ENCODE measurements at places on chromosomes 5 and 9.
A peak's percentile ranks its signal among the peaks of the same experiment; 100 is the strongest.

GRCh38 chr9:131657940-131658339, 81.9 kb downstream of the RAPGEF1 start:
- DNase-seq: no peak

DNA sequence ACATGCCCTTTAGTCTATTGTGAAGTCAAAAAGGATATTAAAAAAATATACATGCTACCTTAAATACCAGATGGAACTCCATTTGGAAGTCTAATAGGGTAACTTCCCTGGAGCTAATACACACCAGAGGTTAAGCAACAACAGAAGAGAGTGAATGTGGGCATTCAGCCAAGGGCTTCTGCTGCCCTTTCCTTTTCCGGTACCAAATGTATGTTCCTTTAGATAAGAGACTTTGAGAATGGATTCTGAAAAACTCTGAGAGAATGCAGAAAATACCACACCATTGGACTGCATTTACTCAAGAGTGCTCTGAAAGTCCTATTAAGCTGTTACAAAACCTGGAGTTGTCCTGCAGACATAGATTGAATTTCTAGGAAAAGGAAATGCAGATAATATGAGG, 23.8 kb upstream of the TRPM3 start:
- no peak for DNase-seq

DNA sequence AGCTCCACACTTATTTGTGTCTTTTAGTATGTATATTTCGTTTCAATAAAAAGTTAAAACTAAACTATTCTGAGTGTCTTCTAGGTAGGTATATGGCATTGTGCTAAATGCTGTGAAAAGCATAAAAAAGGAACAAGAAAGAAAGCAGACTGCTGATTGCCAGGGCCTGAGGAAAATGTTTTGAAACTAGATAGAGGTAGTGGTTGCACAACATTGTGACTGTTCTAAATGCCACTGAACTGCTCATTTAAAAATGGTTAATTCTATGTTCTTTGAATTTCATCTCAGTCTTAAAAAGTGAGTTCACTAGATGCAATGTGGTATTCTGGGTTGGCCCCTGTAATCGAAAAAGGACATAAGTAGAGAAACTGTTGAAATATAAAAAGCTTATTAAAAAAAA, 2.6 kb upstream of the ALAD start:
- no peak for DNase-seq

DNA sequence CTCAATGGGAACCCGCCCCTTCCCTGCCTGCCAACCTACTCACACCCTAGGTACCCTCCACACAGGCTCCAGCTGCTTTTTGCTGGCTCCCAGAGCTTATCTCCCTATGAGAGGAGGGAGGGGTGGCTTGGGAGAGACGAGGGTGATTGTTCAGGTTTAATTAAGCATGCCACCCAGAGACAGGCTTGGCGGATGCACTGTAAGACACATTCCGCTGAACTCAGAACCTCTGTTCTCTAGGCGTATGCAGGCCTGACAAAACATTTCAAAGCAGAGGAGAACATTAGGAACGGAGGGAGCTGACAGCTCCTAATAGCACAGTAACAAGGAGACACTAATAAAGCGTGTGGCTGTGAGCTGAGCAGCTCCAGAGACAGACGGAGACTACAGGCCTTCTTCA, 80.1 kb downstream of the TRIM32 start:
- peak; percentile 61 for DNase-seq

DNA sequence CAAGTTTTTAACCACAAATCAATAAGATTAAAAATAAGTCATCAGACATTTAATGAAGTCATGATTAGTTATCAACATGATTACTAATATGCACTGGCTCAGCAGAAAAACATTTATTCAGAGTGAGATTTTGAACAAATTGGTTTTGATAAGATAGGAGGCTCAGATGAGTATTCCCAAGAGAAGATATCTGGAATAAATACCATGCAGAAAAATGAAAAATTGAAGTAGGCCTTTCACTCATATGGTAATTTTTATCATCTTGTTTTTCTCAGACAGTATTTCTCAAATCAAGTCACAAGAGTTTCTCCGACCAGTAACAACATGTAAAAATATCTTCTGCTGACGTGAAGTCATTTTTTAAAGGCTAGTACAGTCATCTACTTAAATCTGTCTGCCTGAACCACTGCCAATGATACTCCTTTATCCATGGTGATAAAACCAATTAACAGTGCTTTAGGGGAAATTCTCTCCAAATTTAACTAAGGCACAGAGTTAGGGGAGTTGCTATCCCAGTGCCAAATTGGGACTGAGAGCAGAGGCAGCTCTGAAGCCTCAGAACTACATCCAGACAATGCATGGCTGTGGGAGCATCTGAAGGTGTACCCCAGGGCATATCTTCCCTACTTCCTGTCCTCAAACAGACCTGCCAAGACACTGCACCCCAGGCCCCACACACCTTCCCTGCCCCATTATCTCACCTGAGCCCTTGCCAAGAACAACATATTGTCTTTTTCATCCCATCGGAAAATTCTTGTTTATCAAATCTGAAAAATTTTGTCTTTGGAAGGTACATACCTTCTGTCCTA, 105.5 kb upstream of the TSLP start:
- no peak for DNase-seq

DNA sequence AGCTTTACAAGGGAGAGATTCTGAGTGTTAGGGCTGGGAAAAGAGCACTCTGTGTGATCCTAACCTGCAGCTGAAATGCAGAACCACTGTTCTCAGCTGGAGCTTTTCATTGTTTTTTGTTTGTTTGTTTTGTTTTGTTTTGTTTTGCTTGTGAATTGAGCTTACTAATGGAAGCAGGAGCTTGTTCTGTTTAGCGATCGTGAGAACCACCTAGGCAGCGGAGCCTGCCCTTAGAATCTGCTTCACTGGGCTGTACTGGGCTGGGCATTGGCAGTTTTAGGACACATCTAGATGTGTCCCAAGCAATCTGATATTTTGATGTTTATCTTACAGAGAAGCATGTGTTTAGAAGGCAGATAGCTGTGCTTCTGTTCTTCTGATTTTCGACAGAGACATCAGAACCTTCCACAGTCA, 14.3 kb downstream of the SYK start:
- DNase-seq: no peak

GRCh38 chr5:60945813-60946187, 795 bp downstream of the NDUFAF2 start:
- DNase-seq: no peak

DNA sequence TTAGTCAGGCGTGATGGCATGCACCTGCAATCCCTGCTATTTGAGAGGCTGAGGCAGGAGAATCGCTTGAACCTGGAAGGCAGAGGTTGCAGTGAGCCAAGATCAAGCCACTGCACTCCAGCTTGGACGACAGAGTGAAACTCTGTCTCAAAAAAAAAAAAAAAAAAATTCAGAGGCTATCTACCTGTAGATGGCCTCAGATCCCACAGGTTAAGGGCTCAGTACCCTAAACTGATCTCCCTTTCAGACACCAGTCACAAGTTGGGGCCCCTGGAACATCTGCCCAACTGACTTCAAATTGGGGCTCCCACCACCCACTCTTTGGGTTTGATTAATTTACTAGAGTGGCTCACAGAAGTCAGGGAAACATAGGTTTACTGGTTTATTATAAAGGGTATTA, 65.4 kb upstream of the ERCC6L2 start:
- no peak for DNase-seq

- peak; percentile 48 for DNase-seq
Observed at GRCh38 chr5:73274881-73275663, 102.1 kb downstream of the TMEM174 start.

- DNase-seq: no peak
Observed at GRCh38 chr9:82242285-82242963, 253.9 kb downstream of the SPATA31D1 start.

- DNase-seq: no peak
Observed at GRCh38 chr9:136853596-136854112, 1.5 kb downstream of the MAMDC4 start.

DNA sequence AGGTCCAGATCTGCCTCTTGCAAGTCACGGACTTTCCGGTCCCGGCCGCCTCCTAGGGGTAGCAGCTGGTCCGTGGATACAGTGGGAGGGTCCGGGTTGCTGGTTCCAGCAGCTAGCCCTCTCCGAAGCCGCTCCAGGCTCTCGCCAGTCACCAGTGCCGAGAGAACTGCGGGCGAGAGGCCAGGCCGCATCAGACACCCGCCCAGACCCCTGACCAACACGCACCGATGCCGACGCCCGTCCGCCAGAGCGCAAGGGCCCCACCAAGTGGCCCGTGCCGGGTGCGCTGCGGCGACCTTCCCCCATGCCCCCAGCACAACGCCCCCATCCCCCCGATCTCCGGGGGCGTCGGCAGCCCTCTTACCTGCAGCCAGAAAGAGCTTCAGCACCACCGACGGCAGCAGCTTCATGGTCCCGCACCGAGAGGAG, 470 bp downstream of the HBEGF start:
- peak; percentile 31 for DNase-seq

GRCh38 chr9:37239224-37239859, 119.0 kb downstream of the ZCCHC7 start:
- no peak for DNase-seq

DNA sequence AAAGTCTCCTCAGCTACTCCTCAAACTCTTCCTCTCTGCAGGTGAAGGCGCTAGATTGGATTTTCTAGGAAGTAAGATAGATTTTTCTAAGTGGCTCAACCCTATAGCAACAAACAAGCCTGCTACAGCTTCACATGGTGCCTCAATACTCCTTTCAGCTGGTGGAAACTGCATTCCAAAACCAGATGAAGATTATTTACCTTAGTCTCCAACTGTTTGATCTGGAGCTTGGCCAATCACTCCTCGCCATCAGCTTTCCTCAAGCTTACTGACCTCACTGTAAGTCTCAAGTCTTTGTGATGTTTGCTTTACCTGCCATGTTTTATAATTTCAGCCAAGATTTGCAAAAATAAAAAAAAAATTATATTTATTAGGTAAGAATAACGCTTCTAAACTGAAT, 622.4 kb downstream of the CHSY3 start:
- peak; percentile 28 for DNase-seq

DNA sequence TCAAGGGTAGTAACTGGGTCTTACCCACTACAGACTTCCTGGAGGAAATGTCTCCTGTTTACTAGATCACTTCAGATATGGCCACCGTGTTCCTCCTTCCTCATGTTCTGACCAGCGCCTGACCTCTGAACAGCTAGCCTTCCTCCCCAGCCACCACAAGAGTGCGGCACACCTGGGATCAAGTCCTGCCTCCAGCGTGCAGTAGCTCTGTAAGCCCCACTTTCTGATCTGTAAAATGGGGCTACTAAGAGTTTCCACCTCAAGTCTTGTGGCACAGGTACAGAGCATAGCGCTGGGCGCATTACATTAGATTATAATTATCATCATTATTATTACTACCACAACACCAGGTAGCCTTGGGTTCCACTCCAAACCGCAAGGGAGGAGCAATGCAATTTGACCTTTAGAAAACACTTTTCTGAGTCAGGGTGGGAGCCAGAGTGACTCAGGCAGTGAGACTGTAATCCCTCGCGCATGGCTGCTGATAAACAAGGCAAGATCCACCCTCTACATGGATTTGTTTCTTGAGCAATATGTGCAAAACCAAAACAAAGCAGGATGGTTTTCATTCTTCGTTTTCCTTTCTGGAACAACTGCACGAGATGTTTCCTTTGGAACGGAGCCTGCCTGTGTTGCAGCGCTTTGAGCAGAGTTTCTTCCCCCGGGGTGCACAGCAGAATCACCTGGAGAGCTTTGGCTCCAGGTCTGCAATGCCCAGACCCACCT, 65.0 kb upstream of the ANGPTL2 start:
- DNase-seq: peak; percentile 38

- DNase-seq: no peak
Observed at GRCh38 chr5:540071-540905, 16.0 kb upstream of the SLC9A3 start.

GRCh38 chr5:113295111-113295539, 139.7 kb downstream of the TSSK1B start:
- no peak for DNase-seq

GRCh38 chr9:93958819-93959682, 3.9 kb upstream of the BARX1 start:
- DNase-seq: peak; percentile 52

DNA sequence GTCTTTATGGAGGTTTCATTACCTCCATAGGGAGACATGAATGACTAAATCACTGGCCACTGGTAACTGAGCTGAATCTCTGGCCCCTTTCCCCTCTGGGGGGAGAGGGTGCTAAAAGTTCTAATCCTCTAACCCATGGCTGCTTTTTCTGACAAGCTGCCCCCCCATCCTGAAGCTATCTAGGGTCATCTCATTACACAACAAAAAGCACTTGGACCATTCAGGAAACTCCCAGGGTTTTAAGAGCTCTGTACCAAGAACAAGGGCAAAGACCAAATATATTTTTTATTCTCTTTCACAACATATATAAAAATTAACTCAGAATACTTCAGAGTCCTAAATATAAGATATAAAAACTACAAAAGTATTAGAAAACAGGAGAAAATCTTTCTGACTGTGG, 14.3 kb downstream of the AUH start:
- no peak for DNase-seq

- DNase-seq: no peak
Observed at GRCh38 chr9:137040568-137040967, 5.4 kb downstream of the NPDC1 start.

DNA sequence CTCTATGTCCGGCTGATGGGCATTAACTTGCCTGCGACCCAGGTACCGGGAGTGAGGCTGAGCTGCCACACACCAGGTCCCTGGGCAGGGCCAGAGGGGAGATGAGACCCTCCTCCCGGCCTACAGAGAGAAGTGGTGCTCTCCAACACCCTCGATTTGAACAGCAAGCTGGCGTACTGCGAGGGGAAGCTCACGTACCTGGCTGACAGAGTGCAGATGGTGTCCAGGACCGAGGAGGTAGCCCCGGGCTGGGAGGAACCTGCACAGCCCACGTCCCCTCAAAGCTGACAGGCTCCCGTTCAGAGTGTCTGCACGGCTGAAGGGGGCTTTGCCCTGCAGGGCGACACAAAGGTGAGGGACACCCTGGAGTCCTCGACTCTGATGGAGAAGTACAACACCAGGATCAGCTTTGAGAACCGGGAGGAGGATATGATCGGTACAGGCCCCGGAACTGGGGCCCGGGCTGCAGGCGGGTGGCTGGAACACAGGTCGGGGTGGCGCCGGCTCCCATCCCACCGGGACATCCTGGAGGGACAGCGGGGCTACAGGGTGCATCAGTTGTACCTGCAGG, 1.0 kb upstream of the RABL6 start:
- DNase-seq: no peak

DNA sequence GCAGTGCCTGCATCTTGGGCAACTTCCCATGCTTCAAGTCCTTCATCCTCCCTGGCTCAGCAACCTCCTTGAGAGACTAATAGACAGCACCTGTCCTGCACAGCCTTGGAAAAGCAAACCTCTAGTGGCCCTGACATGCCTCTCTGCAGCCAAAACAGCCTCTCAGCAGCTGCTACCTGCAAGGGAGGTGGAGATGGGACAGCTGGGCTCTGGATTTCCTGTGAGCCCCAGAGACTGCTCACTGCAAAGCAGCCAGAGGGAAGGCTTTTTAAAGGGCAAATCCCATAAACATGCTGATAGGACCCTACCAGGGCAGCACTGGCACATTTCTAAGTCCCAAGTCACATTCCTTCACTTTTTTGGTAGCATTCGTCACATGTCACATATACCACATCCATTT, 31.5 kb upstream of the MYORG start:
- no peak for DNase-seq
